ENCODE measurements at places on chromosomes 7 and 10.
A peak's percentile ranks its signal among the peaks of the same experiment; 100 is the strongest.

GRCh38 chr10:129772468-129773358 is 191.4 kb downstream of the EBF3 start:
- no peak for DNase-seq

- no peak for DNase-seq
These were observed 86.3 kb downstream of the PTPRE start for GRCh38 chr10:127993056-127993690.

- no peak for DNase-seq
These were observed 40.0 kb downstream of the MICALL2 start for GRCh38 chr7:1419310-1419634.

DNA sequence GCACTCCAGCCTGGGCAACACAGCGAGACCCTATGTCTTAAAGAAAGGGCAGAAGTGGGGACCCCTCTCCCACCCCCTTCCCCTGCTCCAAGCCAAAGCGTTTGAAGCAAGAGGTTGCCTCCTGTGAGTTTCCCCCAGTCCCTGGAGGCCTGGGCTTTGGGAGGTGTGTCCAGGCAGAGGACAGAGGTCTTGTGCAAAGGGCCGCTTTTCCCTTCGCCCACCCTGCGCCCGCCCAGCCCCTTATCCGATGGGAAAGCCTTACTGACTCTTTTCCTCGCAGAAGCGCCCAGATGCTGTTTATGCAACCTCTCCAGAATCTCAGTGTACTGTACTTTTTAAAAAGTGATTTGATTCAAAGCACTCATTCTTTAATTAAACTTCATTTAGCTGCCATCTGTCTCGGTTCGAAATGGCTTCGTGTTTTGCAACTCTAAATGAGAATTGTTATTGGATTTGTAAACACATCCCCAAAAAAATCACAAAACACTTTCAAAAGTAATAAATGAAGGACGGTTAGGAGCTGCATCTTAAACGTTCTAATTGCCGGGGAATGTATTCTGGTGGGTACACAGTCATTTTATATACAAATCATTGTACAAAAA is 50.5 kb upstream of the GTF2I start:
- DNase-seq: no peak

GRCh38 chr10:4656576-4657194 is 169.3 kb upstream of the AKR1E2 start:
- peak; percentile 80 for DNase-seq

DNA sequence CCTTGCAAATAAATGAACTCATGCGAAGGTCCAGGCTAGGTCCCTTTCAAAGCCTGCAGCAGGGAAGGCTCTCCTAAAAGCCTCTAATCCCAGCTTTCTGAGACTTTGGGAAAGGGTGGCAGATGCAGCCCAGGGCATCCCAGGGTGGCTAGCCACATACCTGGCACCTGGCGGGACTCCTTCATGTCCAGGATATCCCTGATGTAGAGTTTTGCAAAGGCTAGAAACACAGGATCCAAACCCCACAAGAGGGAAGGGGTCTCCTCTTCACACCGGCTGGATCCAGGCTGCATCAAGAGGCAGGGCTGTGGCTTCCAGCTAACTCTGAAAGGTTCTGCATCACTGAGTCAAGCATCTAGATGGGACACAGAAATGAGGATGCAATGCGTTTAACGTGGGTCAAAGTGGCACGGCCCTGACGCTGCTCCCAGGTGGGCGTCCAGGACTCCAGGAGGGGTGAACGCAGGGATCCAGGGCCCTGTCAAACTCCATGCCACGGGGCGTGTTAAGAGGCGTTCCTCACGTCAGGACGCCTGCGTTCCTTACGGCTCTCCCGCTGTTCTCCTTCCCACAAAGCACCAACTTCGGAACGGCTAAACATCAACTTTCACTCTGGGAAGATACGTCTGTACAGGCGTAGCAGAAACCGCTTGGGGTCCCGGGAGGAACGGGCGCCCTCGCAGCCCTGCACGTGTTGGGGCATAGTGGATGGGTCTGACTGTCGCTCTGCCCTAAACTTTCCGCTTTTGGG is 507 bp downstream of the STN1 start:
- no peak for DNase-seq

- DNase-seq: no peak
These were observed 308.2 kb downstream of the AUTS2 start for GRCh38 chr7:69906283-69906995.

- no peak for DNase-seq
These were observed 32.3 kb downstream of the VIPR2 start for GRCh38 chr7:159112136-159113011.

GRCh38 chr7:95781961-95782586 is 9.7 kb downstream of the DYNC1I1 start:
- no peak for DNase-seq

DNA sequence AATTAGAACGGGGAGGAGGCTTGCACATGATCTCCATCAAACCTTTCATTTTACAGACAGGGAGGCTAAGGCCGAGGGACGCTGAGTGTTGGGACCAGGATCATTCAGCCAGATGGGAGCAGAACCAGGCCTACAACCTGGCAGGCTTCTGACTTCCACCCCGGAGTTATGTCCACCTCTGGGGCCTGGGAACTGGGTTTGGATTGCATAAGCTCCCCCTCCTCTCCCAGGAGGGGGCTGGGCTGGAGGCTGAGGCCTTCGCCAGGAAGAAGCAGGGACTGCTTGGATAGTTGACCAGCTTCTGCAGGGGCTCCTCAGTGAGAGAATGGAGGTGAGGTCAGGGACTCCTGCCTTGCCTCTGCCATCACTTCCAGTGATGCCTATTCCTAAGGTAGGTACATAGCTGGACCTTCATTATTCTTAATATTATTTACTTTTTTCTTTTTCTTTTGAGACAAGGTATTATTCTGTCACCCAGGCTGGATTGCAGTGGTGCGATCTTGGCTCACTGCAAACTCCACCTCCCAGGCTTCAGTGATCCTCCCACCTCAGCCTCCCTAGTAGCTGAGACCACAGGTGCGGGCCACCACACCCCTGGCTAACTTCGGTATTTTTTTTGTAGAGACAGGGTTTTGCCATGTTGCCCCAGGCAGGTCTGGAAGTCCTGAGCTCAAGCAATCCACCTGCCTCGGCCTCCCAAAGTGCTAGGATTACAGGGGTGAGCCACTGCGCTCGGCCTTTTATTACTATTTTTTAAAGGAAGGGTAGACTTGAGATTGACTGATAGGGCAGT is 1.3 kb downstream of the SNX10 start:
- DNase-seq: no peak

GRCh38 chr7:123935436-123936381 is 10.7 kb downstream of the SPAM1 start:
- DNase-seq: no peak

- DNase-seq: no peak
These were observed 384.9 kb upstream of the PFKP start for GRCh38 chr10:2682491-2682890.

DNA sequence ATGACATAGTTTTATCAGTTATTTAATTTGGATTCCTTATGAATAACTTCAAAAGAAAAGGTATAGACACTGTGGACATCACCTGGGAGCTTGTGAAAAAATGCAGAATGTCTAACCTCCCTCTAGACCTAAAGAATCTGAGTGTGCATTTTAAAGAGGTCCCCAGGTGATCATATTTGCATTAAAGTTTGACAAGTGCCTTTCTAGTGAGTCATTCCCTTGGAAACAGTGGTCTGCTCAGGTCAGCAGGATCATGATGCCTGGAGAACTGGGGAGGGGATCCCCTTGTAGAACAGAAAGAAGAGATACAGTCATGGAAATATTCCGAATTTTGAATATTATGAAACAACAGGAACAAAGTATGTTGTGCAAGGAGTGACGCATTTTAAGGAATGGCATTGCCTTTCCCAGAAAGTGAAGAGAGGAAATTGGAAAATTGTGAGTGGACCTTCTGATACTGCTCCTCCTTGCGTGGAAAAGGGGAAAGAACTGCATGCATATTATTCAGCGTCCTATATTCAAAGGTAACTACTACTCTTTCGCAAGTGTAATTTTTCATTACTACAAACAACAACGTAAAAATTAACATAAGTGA is 4.6 kb downstream of the STEAP2 start:
- peak; percentile 68 for DNase-seq

DNA sequence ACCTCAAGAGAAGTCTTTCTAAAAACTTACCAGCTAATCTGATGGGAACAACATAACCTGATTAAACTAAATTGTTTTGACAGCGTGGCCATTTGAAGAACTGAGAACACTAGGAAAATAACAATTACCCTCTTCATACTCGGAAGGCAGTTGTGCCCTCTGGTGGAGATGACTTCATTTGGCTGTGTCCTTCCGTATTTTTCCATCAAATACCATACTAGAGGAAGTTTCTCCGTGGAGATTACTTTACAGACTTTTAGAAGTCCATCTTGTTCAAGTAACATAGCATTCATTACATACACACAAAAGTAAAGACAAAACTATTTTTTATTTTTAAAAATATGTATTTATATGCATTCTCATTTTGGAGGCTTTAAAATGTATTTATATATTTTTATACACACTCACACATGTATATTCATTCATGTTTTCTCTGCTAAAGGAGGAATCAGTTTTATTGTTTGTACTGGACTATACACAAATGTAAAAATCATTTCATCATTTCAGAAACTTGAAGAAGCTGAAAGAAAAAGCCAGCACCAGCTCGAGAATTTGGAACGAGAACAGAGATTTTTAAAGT is 25.2 kb downstream of the SMNDC1 start:
- peak; percentile 82 for DNase-seq

GRCh38 chr10:116073001-116073400 is 200.0 kb downstream of the GFRA1 start:
- no peak for DNase-seq

- peak; percentile 44 for DNase-seq
These were observed 23.5 kb downstream of the TMEM273 start for GRCh38 chr10:49164559-49165188.

- no peak for DNase-seq
These were observed 66.9 kb downstream of the FAM53B start for GRCh38 chr10:124677293-124677699.

GRCh38 chr10:44154956-44155355 is 229.9 kb downstream of the CXCL12 start:
- no peak for DNase-seq

DNA sequence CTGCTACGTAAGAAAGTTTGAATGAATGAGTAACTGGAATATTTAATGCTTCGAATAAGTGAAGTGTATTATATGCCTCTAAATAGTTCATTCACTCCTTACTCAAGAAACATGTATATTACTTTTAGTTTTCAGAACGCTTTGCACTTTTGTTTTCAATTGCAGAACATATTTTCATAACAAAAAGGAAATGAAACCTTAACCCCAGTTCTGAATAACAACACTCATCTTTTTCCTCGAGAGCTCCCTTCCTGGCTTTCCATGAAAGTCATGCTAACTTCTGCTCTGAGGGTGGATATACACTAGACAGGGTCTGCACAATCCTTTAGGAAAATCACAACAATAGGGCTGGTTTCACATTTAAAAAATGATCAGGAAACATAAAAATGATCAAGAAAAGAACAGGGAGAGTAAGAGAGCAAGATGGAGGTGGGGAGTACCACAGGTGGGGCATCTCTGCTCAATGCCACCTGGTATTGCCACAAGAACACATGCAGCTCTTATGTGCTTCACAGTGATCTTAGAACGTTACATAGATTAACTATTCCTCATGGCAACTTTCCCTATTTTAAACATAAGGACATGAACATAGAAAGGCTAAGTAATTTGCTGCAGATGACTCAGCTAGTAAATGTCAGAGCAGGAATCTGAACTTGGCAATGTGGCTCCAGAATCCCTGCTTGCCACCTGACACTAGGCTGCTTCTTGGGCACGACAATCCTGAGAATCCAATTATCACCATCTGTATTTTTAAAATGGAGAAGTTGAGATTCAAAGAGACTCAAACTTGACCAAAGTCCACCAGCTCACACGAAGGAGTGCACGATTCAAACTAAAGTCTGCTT is 219.5 kb upstream of the AOAH start:
- DNase-seq: no peak

GRCh38 chr7:1192171-1192676 is 32.2 kb upstream of the ZFAND2A start:
- DNase-seq: peak; percentile 69

DNA sequence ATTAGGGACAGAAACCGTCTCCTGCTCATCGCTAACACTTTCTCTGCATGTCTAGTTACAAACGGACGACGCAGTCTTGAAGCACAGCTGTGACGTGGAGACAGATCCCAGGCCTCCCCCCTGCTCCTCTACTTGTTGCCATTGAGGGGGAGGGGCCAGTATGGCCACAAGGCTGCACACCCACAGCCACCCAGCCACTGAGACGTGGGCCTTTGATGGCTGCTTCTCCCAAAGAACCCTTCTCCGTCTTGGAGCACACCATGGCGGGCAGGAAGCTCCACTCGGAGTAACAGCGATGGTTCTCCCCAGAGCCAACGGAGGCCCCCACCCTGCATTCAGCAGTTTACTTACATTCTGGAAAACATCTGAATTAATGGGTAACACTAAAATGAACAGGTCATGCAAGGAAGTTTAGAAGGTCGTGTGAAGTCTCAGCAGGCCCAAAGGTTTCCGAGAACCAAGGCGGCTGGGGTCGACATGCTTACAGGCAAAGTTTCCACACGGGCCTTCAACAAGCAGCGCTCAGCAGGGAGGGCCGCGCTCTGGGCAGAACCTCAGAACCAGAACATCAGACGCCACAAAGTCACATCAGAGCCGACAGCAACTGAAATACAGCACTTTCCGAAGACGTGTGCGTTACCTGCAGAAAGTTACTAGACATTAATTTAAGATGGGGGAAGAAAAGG is 169.6 kb downstream of the DIP2C start:
- DNase-seq: no peak

DNA sequence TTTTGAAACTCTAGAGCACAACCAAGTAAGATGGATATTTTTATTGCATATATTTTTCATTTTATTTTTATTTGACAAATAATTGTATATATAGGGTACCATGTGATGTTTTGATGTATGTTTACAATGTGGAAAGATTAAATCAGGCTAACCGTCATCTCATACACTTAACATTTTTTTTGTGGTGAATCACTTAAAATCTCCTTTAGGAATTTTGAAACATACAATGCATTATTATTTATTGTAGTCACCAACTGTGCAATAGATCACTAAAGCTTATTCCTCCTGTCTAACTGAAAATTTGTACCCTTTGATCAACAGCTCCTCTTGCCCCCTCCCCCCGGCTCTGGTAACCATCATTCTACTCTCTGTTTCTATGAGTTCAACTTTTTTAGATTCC is 77.2 kb downstream of the DNAH11 start:
- DNase-seq: no peak

DNA sequence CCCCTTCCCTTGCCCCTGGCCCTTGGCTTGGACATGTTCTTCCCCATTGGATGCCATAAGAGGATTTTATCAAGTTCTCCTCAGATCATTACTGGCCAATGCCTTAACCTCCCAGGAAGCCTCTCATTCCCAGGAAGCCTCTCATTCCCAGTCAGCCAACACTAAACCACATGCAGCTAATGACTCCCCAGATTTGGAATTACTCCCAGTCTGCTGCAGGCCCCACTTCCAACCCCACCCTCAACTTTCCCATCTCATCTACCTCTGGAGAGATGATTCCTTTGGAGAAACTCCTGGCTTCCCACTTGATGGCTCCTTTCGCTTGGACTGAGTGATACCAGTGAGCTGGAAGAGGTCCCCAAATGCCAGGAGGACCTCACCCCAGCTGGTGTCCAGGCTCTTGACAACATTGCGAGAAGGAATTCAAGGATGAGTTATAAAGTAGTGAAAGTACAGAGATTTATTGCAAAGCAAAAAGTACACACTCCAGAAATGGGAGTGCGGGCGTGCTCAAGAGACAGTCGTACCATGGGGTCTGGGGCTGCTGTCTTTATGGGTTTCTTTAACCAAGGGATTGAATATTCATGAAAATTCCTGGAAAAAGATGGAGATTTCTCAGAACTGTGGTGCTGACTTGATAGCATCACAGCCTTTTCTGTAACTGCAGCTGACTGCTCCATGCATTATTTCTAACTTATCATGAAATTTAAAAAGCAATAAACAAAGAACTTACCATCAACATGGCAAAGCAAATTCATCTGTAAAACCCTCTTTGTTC is 117.2 kb upstream of the ADCY1 start:
- peak; percentile 6 for DNase-seq

All from fibroblast of the aortic adventitia (primary cell).